ENCODE measurements at places on chromosomes 2 and 18.

- DNase-seq: no peak
Measured at GRCh38 chr2:28320371-28320770, 72.3 kb upstream of the FOSL2 start.

- peak; percentile 79 for DNase-seq
Measured at GRCh38 chr2:111705711-111706336, 178.2 kb downstream of the ANAPC1 start.

GRCh38 chr2:241496904-241497877 lies 11.2 kb downstream of the STK25 start:
- DNase-seq: no peak

DNA sequence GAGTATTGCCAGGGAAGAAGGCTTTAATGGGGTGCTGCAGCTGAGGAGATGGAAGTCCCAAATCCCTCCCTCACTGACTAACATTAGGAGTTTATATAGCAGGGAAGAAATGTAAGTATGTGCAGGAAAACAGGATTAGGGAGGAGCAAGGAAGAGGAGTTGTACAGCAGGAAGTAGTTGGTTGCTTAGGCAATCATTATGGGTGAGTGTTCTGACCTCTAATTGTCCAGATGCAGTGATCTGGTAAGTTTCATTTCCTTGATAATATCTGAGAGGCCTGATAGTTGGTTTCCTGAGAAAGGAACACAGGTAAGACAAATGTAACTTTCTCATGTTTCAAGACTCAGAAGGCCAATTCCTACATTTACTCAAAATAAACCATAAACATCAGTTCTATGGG lies 331.9 kb upstream of the GULP1 start:
- no peak for DNase-seq

DNA sequence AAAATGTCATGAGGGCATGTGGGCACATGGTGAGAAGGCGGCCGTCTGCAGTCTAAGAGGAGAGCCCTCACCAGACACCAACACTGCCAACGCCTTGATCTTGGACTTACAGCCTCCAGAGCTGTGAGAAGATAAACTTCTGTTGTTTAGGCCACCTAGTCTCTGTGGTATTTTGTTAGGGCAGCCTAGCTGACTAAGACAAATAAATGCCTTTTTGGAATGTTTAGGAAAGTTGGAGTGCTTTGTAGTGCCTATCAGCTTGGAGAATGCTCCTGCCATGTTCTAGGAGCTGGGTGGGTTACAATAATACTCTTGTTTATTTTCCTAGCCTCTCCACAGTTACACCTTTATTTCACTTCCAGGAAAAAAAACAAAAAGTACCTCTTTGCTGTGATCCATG lies 92.0 kb downstream of the SPP2 start:
- DNase-seq: no peak

DNA sequence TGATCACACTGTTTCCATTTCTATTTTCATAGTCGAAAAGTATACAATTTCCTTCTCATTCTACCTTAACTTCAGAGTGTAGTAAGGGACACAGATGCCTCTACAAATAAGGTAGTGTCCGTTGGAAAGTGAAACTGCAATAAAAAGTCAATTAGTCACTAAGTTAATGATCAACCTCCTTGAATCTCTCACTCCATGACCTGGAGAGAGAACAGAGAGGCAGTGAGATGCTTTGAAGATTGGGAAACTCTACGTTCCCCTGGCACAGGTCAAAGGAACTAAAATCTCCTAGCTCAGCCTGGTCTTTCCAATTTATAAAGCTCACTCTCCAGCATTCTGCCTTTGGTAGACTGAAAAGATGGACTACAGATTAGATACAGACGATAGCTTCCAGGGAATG lies 153.8 kb upstream of the ACAA2 start:
- DNase-seq: no peak

- DNase-seq: no peak
Measured at GRCh38 chr2:14363137-14363536, 269.4 kb upstream of the LRATD1 start.

GRCh38 chr18:54112356-54112755 lies 112.1 kb downstream of the MBD2 start:
- DNase-seq: no peak

DNA sequence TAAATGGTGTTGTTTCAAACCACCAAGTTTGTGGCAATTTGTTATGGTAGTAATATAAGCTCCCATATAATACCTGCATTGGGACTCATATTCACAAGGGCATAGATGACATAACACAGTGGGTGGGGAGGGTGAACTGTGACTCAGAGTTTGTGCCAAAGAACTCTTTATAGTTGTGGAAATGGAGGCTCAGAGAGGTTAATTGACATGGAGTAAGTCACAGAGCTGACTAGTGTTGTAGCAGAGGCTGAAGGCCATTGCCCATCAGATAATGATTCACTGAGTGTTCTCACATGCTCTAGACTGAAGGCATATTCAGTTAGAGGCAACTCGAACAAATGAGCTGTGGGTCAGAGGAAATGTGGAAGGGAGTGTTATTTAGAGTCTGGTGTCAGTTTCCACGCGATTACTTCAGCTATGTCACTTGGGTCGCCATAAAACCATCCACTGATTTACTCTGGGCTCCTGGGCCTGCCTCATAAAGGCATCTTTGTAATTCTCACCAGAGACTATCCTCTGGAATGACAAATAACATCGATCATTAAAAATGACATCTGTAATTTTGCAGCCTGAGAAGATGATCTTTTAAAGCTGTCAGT lies 264.7 kb downstream of the CCDC85A start:
- no peak for DNase-seq

DNA sequence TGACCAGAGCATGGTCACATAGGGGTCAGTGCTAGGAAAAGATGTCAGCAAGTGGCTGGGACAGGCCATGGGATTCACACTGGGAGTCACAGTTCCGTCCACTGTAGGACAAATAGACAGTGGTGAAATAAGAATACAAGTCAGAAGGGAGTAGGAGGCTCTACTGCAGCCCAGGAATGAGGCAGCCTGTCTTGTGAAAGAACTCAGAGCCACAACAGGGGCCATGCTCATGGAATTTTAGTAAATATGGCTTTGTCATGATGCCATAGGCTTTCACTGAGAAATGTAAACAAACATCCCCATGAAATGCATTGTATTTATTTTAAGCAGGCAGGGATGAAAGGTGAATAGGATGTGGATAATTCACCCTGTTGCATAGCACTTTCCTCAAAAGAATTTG lies 504.3 kb downstream of the SOX11 start:
- no peak for DNase-seq

- no peak for DNase-seq
Measured at GRCh38 chr2:178404368-178404767, 46.6 kb downstream of the PRKRA start.
